ENCODE measurements at places on chromosomes 4 and X.

DNA sequence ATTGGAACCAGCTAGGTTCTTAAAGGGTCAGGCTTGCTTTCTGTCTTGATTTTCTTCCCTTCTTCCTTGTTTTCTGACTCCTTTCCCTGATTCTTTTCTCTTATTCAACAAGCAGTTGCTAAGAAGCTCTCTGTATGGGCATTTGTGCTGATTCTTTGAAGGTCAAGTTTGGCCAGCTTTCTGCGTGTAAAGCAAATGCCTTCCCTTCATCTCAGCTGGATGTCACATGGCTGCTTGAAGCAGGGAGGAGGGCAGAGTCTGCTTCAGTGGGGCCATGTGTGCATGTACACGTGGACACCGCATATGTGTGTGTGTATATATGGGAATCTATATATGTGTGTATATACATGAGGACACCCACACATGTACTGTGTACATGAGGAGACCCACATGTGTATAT is 139.9 kb upstream of the ATP6AP2 start:
- DNase-seq, result no peak

DNA sequence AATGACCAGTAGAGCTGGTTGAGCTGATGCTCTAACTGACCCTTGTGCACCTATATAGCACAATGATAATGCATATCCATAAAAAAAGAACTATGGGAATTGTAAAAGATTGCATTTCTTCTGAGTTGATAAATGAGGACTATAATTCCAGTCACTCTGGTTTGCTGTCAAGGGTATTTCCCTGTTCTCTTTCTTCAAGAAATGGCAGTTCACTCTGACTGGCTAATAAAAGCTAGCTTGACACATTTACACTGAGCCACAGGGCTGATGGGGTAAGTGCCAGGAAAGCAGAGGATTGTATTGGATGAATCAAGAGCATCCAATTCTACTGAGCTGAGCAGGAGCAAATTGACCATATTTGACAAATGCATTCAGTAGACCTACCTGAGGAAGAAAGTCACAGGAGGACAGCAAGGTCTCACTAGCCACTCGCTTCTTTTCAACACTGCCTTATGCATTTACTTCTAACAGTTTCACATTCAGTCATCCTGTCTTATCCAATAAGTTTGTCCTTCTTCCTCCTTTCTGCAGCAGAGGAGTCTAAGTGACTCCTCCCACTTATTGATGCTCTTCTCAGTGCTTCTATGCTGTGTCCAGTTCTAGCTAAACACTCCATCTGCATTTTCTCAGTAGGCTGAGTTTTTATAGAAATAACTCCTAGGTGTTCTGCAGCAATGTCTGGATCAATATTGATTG is 43.0 kb downstream of the RBMX2 start:
- DNase-seq, result no peak

DNA sequence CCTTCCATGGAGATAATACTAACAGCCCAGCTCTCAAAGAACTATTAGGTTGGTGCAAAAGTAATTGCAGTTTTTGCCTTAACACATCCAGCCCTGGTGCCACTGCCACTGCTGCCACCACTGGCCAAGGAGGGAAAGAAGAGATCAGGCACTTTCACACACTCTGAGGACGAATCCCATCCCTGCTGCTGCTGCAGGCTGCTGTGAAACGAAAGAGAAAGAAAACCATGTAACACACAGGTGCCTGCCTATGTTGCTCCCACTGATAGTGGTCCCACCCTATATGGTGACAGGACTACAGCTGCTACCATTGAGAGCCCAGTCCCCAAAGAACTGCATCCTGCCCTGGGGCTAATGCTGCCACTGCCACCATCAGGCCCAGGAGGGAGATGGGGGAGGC is 35.1 kb downstream of the TMLHE start:
- peak; percentile 1 for DNase-seq

DNA sequence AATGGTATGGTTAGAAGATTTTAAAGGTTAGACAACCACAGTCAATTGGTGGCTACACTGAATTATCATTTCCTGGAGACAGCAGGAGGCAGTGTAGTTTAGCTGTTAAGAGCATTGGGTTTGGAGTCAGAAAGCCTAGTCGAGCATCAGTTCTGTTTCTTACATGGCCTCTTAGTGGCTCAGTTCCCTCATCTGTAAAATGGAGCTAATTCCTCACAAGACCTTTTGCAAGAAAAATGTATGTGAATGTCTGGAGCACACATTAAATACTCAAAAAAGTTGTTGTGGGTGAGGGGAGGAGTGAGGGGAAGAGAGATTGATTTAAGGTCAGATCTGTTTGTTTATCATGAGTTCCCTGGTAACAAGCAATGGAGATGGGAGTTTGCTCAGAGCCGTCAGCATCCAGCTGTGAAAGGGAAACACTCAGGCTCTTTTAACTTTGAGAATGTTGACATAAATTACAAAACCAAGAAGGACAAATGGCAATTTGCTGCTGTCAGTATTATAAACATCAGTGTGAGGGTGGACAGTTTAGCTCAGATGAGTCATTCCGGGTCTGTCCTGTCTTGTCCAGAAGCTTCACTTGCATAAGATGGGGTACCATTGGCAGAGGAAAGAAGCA is 98.2 kb upstream of the PGRMC2 start:
- peak; percentile 33 for DNase-seq

GRCh38 chrX:30577362-30577991 is at the start of gene TASL:
Gene TASL (minus strand): TSS chrX:30577766. CDS start chrX:30560355, 17,411 bp downstream.
- DNase-seq, result no peak

Data from ELF-1 (cell line).